ENCODE measurements at places on chromosomes 6 and 20.
A peak's percentile ranks its signal among the peaks of the same experiment; 100 is the strongest.

DNA sequence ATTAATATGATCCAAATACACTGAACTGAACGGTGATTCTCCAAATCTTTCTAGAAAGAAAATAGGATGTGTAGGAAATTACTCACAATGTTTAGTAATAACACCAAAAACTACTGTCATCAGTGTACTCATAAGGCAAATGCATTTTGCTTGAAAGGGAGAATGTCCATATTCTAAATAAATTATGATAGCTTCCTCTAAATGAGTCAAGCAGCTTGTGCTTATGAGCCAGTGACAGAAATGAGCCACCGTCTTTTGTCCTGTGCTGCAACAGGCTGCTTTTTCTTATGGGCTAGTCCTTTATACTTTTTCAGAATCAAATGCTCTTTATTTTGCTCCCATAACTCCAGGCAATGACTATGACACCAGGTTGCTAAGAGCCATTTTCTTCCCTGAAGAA is 4.5 kb upstream of the ZNF451 start:
- DNase-seq = no peak

- no peak for DNase-seq
These were observed 26.8 kb upstream of the C20orf144 start for GRCh38 chr20:33635341-33635740.

DNA sequence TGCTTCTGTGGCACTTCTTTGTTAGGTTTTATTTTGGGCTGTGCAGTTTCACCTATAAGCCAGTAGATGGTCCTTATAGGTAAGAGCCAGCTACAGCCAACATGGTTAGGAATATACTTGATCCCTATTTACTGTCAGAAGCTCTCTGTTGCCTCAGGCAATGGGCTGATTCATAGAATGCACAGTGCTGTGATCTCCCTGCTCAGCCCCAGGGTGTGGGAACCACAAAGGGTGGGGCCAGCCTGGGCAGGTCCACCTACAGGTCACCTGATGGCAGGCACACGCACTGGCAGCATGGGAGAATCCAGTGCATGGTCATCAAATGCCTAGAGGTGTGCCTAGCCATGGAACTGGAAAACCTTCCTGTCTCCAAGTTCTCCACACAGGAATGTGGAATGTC is 191.9 kb downstream of the MOXD1 start:
- no peak for DNase-seq

GRCh38 chr6:19368511-19368910 is 468.7 kb upstream of the ID4 start:
- no peak for DNase-seq

DNA sequence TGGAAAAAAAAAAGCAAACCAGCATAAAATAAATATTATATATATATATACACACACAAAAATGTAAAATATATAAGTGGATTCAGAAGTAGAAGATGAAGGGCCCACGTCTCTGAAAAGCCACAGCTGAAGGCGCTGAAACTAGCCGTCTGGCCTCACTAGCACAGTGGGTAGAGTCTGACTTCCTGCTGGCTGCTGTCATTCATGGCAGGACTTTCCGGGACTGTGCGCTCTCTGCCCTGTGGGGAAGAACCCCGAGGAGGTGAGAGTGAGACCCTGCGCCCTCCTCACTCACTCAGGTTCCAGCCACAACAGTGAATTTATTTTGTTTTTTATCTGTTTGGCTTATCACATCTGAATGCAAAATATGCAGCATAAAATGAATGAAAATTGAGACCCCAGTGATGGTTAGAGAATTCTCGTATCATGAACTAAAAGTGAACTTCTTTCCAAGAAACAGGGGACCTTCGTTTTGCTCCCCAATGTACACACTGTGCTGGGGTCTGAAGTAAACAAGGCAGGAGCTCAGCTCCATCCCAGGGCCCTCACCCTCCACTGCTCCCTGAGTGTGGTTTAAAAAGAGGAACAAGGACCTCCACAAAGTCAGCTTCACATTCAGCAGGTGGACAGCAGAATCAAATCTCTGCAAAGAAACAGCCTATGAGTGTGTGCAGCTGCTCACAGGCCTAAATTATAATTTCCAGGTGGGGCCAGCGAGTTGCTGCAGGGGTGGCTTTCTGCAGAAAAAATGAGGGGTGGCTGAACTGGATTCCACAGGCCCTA is 1.3 kb upstream of the RAMACL start:
- peak; percentile 41 for DNase-seq

DNA sequence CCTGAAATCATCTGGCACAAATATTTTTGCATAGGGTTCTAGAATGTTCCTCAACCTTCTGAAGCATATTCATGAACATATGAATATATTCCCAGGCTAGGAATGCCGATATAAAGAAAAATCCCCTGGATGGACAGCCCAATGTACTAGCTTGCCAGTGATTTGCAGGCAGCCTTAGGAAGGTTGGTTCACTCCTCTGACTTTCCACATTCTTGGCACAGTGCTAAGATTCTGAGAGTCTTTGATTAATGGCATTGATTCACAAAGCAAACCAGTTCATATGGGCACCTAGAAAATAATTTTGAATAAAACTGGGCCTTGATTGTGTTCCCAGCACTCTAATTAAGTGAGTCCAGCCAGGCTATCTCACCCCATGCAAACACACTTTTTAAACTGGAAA is 56.9 kb upstream of the ENPP4 start:
- no peak for DNase-seq

DNA sequence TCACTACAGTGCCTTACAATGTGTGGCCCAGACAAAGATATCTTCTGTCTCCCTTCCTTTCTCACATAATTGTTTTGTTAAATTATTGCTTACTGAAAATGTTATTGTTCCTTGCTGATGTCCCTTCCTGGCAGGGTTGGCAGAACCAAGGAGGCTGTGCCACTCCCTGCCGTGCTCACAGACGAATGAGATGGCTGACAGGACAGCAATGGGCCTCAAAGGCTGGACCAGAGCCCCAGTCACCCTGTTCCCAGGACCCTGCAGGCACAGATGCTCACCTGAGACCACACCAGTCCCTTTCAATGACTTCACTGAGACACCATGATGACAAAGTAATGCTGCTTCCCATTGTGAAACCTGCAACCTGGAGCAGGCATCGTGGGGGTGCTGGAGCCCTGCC is 375.1 kb downstream of the HACE1 start:
- DNase-seq = no peak

DNA sequence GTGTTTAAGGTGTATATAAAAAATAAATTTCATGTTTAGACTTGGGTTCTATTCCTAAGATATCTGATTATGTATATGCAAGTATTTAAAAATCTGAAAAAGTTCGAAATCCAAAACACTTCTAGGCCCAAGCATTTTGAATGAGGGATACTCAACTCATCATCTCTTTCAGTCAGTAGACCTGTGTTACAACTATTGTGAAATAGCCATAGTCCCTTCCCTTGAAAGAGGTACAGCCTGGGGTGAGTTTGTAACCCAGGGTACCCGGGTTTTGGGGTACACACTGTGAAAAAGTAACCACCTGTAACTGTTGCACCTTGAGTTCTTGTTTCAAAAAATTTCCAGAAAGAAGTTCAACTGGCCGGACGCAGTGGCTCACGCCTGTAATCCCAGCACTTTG is 76.6 kb upstream of the DOK5 start:
- DNase-seq = no peak

- no peak for DNase-seq
These were observed 41.8 kb upstream of the UBR2 start for GRCh38 chr6:42522036-42522435.

DNA sequence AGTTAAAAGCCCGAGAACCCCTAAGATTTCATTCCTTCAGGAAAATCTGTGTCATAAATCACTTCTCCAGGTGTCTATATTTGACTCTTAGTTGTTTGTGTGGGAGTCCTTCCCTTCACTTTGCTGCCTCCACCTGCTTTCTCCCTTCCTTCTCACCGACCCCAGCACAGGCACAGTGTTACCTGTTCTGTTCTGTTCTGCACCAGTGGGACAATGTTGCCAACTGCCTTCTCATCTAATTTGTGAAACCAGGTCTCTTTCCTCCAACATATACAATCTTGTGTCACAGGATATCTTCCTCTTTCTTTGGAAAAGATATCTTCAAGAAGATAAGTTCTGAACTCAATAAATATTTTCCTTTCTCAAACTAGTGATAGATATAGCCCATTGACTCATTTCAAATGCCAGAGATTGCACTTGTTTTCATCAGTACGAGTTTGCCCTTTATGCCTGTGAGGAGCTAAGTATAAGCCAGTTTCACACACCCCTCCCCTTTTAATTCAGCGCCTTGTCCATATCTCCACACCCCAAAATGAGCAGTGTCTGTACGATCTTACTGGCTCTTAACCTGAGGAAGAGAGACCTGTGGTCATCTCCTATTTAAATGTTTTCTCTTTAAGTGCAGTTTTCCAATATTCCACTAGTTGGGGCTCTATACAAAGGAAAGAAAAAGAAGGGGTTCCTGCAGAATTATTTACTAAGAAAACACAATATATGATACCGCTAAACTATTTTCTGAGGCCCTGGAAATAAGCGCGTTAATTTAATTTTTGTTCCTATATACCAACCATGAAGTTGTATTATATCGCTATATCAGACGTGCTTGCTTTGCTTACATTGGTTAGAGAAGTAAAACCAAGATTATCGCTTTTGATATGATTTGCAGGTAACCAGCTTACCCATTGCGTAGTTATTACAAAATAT is 81.6 kb upstream of the PREP start:
- DNase-seq = no peak

GRCh38 chr6:14135893-14136539 is 18.4 kb downstream of the CD83 start:
- DNase-seq = no peak

- DNase-seq = no peak
These were observed 89.7 kb downstream of the KCNB1 start for GRCh38 chr20:49392745-49393144.

DNA sequence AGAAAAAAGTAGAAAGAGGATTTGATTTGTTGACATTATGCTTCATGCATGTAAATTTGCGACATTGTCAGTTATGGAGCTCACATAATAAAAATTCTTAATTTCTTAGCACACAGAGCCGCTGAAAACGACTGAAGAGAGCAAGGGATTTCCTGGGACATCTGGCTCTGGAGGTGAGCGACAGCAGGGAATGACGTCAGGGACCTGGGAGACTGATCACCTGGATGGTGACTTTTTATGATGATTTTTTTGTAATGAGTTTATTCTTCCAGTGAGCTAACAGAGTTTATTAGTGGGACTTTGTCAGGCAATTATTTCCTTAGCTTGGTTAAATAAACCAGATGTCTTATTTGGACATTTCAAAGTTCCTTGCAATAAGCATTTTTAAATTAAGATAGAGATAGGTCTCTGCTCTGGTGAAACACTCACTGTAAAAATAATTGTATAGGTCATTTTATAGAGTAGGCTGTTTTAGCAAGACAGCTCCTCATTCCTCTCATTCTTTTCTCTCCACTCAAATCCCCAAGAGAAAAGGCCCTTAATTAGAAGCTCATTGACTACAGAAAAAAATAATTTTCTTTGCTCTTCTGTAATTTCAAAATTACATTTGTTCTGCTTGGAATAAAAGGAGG is 19.4 kb downstream of the TMEM200A start:
- DNase-seq = no peak

DNA sequence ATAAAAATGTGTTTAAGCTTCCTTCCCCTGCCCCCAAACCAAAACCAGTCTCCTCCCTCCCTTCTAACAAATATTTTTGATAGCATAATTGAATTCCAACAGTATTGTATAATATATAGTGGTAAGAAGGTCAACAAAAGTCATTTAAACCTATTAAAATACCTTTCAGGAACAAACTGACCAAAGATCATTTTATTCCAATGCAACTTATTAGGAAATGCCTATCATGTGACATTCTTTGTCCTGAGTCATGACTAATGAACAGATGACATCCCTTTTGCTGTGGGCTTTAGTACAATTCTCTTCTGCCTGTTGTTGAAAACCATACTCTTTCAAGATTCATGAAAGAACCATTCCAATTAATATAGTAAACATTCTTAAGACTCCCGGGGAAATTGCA is 51.5 kb upstream of the TRAF3IP2 start:
- no peak for DNase-seq

DNA sequence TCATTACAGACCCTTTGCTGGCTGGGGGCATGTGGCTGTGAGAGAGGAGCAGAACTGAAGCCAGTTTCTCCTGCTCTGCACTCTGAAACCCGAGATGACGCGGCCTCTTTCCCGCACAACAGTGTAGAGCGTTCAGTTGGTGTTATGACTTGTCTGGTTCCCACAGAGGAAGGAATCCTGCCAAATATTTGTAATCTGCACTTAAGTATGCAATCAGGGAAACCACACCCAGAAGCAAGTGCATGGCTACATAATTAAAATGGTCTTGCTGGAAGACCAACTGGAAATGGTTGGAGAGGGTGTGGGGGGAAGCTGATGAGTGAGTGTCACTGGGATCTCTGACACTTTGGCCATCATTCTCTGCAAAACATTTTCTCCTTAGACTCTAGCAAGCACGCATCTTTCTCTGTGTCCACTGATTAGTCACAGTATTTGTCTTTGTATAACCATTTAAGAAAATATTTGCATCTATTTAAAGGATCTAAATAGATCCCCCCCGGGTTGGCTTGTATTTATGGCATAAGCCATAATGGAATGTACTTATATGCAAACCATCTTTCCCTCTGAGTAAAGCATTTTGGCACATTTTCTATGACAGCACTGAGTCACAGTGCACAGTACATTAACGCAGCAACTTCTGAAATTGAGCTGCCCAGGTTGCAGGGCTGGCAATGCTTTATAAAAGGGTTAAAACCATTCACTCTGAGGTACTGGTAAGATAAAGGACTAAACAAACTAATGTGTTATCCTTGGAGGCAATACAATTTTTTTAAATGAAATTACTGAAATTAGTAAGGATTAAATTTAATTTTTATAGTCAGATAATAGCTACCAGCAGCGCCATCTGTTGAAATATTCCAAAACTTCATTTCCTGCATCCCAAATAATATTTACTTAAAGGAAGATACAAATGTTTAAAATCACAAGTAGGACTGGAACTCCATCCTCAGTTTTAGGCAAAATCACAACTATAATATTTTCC is 76.7 kb downstream of the FOXC1 start:
- DNase-seq = no peak

GRCh38 chr20:10714236-10714975 is 40.6 kb upstream of the JAG1 start:
- DNase-seq = no peak

- DNase-seq = no peak
These were observed 40.3 kb downstream of the STX11 start for GRCh38 chr6:144190593-144190992.

DNA sequence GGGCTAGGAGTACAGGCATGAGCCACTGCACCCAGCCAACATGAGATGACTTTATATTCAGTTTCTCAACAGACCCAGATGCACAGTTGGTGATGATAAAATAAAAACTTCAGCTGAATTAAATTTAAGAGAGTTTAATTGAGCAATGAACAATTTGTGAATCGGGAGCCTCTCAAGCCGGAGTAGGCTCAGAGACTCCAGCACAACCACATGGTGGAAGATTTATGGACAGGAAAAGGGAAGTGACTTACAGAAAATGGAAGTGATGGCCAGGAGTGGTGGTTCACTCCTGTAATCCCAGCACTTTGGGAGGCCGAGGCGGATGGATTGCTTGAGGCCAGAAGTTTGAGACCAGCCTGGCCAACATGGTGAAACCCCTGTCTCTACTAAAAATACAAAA is 10.4 kb upstream of the BCAS4 start:
- DNase-seq = no peak

GRCh38 chr20:36481380-36482043 is 59.8 kb upstream of the MYL9 start:
- DNase-seq = no peak
